ENCODE measurements at places on chromosomes 4 and X. TPM values are rescaled to one million over a fixed set of nuclear protein-coding genes. Genes with fewer than 3 reads are reported as not detected.

The PNPLA4 gene
- 8.6 TPM for total RNA-seq

The MAOA gene
- 165 TPM for total RNA-seq

The NALF2 gene
- total RNA-seq: 0.14 TPM

The RTL3 gene
- 2.8 TPM for total RNA-seq

The NAA10 gene
- 61.2 TPM for total RNA-seq

The ZMAT1 gene
- 12.2 TPM for total RNA-seq

The PHOX2B gene
- 3.6 TPM for total RNA-seq

DNA sequence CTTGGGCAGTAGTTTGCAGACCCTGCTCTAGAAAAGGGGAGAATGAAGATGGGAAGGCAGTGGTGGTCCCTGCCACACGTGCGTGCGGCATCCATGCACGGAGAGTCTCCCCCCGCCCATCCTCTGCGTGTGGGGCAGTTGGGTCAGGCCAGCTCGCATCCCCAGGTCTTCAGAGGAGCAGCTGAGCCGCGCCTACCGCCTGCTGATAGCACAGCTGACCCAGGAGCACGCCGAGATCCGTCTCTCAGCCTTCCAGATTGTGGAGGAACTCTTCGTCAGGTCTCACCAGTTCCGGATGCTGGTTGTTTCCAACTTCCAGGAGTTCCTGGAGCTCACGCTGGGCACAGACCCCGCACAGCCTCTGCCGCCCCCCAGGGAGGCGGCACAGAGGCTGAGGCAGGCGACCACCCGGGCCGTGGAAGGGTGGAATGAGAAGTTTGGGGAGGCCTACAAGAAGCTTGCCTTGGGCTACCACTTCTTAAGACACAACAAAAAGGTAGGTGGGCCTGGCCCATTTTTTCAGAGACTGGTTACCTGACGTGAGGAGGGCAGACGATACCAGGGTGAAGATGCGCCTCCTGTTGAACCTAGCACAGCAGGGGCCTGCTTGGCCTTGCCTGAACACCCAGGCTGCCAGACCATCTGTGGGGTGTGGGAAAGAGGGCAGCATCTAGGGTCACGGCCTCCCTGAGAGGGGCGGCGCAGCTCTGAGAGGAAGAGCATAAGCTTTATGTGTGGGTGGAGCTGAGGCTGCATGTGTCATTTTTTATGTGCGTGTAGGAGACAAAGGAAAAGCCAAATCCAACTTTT is 2.6 kb downstream of the UVSSA start:
- no peak for DNase-seq

GRCh38 chr4:147755561-147756295 is 23.8 kb downstream of the ARHGAP10 start:
- DNase-seq: no peak

DNA sequence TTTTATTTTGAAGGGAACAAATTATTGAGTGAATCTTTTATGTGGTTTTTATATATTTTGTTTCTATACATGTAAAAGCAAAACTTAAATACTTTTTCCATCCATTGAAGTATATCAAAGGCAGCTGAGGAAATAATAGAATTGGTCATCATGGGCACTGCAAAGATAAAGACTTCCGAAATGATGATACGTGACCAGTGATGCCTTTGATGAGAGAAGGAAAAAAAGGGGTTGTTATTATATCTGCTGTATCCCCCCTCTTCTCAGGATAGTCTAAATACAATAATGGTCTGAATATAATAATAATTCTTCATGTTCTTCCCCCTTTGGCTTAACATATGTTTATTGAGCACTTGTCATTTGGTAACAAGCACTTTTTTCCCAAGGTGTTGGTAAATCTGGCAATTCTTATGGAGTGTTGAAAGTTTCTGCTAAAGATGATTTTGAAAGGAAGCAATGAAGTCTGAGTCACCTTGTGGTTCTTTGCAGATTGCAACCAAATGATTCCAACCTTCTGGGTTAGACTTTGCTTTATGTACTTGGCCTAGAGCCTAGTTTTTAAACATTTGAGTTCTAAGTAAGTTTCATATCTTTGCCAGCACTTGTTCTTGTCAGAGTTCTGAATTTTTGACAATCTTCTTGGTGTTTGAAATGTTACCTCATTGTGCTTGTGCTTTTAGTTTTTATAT is 60.8 kb downstream of the USP9X start:
- no peak for DNase-seq

- no peak for DNase-seq
These were observed 195.9 kb downstream of the KDR start for GRCh38 chr4:54929459-54929858.

DNA sequence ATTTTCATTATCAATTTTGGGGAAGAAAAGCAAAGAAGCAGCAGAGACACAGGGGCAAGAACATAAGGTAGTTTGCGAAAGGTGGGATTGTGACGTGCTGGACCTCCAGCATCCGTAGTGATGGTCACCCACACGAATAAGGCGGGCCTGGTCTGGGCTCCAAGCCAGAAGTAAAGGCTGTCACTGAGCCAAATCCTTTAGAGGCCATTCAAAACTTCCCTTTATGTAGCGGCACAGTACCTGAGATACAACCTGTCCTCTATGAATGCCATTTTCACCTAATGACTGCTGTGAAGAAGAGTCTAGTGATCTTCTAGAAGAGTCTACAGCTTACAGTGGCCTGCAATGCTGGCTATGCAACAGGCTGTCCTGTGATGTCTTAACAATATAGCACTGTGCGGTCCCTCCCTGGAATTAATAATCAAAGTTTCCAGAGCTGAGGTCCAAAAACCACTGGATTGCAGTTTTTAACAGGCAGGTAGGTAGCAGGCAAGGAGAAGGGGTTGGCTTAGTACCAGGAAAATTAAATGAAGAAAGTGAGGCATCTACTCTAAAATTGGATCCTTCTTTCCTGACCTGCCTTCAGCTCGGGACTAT is 56.2 kb downstream of the TRIML1 start:
- DNase-seq: no peak

DNA sequence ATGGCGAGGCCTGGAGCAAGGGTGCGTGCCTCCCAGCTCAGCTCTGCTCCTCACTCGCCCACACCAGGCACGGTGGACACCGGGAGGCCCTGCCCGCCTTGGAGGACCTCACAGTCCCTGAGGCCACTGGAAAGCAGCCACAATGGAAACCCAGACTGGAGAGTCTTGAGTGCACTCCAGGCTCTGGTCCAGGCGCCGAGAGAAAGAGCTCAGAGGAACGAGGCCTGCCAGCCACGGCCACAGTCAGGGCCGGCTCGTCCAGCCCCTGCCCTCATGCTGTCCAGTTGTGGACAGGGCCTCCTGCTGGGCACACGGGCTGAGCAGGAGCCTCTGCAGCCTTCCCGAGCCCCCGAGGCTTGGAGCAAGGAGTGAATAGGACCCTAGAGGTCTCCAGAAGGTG is 53.3 kb upstream of the GRPEL1 start:
- no peak for DNase-seq

DNA sequence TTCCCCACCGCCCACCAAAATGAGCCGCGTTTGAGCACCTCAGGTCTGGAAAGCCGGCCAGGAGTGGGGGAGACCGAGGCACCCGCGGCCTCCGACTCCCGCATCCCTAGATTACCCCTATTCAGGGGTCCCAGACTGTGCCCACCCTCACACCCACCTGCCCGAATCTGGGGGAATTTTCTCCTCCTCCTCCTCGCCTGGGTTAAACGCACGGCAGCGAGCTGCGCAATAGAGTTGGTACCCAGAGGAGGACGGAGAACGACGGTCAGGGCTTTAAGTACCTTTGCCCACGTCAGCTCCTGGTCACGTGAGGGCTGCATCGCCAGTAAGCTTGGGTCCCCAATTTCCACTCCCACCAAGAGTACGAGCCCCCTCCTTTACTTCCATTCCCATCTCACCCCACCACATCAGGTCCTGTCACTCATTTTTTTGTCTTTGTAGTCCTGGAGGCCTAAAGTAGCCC is at the start of gene ARMCX2:
TSS of gene ARMCX2 (minus strand) at position 250 of the 463 bp plus-strand sequence. CDS start 2,262 bp downstream, outside the sequence.
- DNase-seq: peak; percentile 86

GRCh38 chrX:106397788-106398538 is 213.8 kb upstream of the RADX start:
- DNase-seq: no peak

DNA sequence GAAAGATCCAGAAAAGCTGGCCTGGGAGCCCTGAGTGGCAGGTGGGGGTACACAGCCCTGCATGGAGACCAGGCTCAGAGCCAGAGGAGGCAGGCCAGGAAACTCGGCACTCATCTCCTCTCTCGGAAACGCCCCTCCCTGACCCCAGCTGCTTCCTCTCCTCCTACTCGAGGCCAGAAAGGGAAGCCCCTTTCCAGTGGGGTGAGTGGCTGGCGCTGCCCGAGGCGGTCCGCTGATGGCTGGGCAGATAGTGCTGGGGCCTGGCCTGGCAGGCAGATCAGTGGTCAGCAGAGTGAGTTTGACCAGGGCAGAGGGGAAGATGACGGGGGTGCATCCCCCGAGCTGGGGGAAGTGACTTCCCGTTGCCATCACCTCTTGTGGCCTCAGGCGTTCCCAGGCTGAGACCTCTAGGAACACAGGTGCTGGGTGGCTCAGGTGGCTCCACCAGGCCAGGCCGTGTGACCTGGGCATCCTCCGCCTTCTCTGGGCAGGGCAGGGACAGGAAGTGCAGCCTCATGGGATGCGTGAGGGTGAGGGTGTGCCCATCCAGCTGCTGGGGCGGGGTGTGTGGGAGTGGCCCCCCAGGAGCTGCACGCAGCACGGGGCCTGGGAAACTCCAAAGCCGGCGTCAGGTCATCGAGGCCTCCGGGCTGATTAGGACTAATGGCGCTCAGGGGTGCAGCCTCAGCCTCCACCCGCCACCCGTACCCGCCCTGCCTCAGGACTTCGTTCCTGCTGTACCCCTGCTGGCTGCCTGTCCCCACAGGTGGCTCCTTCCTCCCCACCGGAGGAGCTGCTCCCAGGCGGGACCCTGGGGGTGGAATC is 5.7 kb downstream of the SH3BP2 start:
- DNase-seq: peak; percentile 83

- no peak for DNase-seq
These were observed 342.5 kb upstream of the FSTL5 start for GRCh38 chr4:162506253-162506652.

GRCh38 chrX:49268702-49269009 is 937 bp upstream of the PPP1R3F start:
- no peak for DNase-seq

DNA sequence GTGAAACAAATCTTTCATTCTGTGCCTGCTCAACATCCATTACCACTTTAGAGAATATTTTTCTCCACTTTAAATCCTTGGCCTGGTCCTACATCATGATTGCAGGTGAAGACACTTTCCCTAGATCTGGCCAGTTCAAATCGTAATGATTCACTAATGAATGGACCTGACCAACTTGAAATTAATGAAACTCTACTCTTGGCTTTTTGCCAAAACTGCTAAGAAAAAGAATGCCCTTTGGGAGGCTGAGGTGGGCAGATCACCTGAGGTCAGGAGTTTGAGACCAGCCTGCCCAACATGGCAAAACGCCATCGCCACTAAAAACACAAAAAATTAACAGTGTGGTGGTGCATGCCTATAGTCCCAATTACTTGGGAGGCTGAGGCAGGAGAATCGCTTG is 1082.6 kb upstream of the LCORL start:
- DNase-seq: no peak

DNA sequence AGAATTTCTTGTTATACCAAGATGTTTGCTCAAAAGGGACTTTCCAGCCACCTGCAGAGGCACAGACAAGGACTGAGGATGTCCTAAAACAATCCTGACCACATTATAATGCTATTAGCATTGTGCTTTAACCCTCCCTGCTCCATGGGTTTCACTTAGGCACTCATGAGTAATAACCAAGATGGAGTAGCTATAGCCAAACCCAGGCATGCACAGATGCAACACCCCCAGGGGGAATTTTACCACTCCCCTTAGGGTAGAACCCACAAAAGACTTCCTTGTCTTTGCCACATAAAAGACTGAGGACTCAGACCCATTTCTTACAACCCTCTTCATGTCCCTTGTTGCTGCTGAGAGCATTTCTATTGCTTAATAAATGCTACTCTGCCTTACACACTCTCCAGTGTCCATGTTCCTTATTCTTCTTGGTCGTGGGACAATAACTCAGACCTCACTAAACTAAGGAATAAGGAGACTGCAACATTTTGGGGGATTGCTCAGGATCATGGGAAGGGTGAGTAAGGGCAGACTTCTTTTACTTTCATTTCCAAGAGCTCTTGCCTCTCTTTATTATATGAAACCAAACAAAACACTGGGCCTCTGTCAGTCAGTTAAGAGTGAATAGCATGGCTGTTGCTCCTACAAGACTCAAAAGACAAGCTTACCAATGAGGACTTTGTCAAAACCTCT is 103.5 kb downstream of the TECRL start:
- DNase-seq: no peak

- DNase-seq: no peak
These were observed 80.5 kb downstream of the PRDM5 start for GRCh38 chr4:120842031-120842430.

- DNase-seq: no peak
These were observed 95.2 kb upstream of the LNX1 start for GRCh38 chr4:53686521-53686920.

DNA sequence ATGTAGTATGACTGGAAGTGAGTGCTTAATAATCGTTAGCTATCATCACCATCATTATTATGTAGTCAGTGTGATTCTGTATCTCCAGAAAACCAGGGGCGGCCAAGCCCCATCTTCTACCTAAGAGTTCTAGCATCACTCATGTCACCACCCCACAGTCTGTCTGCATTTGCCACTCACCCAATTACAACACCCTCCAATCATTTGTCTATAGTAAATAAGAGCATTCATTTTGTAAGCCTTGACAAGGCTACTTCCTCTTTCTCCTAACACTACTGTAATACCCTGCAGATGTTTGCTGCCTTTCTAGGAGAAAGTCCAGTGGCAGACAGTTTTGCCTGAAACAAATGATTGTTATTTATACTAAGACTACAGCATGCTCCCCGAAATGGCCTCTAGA is 15.8 kb upstream of the IL21 start:
- DNase-seq: no peak

Measured in sigmoid colon (tissue), 7 donors.